ENCODE measurements at places on chromosomes 3 and 15.
A peak's percentile ranks its signal among the peaks of the same experiment; 100 is the strongest.

GRCh38 chr3:107221856-107222255 is 155.4 kb upstream of the CCDC54 start:
- no peak for DNase-seq

- peak; percentile 21 for DNase-seq
Observed at GRCh38 chr3:66555214-66555844, 54.5 kb upstream of the LRIG1 start.

DNA sequence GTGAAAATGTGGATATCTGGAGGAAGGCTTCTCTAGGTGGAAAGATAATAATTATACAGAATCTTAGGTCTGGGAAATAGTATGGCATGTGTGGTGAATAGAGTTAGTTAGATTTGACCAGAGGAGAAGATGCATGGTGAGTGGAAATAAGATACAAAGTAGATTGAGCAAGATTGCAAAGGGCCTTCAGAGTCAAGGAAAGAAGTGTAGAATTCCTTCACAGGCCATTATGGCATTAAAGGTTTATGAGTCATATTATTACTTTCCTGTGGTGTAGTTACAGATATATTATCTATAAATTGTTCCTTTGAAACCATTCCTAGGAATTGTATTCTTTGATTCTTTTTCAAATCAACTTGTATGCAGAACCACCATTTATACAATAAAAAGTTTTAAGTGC is 660.3 kb downstream of the SI start:
- peak; percentile 54 for DNase-seq

- no peak for DNase-seq
Observed at GRCh38 chr3:128151758-128152274, 1.5 kb upstream of the EEFSEC start.

DNA sequence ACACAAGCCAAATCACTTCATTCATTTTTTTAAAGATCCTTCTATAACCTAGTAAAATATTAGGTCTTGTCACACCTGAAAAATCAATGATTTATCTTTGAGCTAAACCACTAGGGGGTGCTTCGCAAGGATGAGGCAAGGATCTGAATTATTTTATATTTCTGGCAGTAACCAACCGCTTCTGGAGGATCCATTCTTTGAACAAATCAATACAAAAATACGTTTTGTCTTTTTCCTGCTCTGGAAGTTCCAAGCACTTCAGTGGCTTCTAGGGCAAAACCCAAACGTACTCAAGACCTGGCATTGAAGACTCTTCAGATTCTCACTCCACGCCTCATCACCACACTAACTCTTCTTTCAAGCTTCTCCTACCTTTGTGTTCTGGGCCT is 486 bp downstream of the LSG1 start:
- DNase-seq = peak; percentile 68

DNA sequence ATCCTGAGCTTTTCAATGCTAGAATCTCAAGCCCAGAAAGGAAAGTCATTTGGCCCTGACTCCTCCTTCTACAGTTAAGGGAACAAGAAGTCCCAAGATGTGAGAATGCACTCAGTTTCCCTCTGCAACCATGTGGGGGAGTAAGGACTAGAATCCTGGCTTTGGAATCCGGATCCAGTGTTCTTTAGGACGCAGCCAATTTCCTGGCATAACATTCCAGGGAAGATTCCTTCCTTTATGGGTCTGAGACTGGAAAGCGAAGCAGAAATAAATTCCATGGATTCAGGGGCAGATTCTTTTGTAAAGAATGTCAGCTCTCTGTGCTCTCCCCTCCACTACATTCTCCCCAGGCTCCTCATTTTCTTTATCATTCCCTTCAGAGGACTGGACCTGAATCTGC is 151.8 kb upstream of the SOX14 start:
- no peak for DNase-seq

DNA sequence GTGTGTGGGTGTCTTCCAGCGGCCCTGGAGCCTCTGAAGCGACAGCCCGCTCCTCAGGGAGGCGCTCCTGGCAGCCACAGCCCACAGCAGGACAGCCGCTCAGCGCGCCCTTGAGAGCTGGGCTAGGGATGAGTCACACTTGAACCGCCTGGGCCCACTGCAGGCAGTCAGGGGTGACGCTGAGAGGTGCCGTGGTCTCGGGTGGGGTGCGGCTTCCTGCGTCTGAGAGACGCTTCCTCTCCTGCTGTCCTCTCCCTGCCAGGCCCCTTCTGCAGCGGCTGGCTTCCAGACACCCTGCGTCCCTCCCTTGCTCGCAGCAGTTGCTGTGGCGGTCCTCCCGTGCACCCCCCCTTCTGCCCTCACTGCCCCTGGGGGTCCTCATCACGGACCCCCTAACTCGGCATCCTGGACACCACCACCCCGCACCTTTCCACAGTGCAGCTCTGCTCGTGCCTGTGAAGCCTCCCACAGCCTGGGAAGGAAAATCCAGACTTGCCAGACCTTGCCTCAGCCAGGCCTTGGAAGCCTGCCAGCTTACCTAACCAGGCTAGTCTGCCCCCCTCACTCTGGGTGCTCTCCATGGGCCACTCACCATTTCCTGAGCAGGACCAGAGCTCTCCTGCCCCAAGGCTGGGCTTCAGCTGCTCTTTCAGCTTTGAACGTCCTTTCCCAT is 1.1 kb upstream of the SPTBN5 start:
- peak; percentile 58 for DNase-seq

GRCh38 chr3:28994161-28994905 is 286.5 kb upstream of the RBMS3 start:
- DNase-seq = no peak

DNA sequence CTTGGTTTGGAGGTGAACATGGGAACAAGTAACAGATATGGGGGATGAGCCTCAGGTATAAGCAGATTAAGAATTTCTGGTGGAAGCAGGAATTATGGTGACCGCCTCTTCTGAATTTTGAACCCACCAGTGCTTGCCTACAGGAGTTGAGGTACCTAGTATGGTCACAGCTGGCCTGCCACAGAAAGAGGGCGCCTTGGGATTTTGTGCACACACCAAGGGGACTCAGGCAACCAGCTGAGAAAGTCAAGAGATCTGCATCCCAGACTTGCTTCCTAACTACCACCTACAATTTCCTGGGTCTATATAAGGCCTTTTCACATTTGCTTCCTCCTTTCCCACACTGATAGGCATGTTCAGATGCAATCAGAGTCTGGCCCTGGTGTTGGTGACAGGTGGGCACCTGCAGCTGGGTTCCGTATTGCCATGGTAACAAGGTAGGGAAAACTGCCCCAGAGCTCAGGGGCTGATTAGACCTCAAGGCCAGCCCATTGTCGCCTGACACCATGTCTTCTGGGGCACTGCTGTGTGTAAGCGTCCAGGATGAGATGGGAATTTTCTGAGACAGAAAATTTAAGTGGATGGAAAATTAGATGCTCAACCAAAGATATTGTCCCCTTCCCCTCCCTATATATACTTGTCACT is 75.9 kb upstream of the RASGRF1 start:
- no peak for DNase-seq

DNA sequence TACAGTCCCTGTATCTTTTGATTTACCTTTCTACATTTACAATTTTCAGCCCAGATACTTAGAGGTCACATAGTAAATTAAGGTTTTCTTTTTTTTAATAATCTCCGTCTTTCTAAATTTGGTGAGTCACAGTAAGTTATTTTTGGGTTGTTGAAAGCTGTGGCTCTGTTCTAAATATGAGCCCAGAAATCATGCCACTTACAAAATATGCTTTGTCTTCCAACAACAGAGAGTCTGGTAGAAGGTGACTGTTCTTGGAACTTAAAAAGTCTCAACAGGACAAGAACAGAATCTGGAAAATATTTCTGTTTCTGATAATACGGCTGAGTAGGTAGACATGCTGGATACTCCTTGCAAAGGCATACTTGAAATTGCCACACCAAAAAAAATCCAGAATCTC is 16.0 kb downstream of the GOLGA8S start:
- no peak for DNase-seq

GRCh38 chr15:23670970-23671369 is 16.1 kb downstream of the NDN start:
- no peak for DNase-seq

Measured in NCI-H69 (cell line).